ENCODE measurements at places on chromosomes 3 and 15.

DNA sequence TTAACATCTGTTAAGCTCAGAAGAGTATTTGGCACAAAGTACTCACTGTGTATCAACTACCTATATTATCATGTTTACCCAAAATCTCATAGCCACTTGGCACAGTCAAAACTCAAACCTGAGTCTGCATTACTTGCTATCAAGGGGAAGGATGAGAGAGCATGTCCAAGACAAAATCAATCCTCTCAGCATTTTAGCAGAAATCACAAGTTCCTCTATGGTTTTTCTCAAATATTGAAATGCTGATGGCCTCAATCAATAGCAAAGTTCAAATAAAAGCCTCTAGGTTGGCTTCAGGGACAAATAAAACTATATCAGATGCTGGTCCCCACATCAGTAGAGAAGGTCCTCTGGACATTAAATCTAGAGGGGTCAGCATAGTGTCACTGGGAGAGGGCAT, 14.3 kb downstream of the TBC1D2B start:
- DNase-seq: no peak

DNA sequence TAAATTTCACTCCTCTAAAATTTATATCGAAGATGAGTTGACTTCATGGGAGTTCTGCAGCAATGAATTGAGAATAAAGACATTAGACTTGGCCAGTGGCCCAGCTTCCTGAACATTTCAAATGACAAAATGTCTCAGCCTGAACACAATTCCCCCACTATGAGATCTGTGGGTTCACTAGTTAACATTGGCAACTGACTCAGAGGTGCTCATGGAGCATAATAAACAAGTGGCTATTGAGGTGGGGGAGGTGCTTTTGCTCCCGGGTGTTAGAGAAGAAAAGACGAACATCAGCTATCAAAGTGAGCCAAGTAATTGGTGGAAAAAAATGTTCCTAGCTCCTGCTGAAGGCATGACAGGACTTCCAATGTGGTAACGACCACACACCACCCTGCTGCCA, 6.3 kb downstream of the ATP13A4 start:
- no peak for DNase-seq

DNA sequence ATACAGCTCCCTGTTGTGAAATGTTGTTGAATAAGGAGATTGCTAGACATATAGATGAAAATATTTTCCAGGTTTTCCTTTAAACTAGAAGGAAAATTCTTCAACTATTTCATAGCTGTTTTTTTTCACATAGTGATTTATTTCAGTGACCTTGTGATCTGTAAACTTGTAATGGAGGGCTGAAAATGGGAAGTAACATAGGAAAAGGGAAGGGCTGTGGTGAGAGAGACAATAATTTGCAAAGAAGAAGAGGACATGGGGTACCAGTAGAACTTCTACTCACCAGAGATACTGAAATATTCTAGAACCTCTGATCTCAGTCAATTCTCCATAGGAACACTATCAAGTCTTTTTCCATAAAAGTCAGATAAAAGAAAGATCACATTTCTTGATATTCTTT, 60.4 kb downstream of the PLS1 start:
- no peak for DNase-seq

DNA sequence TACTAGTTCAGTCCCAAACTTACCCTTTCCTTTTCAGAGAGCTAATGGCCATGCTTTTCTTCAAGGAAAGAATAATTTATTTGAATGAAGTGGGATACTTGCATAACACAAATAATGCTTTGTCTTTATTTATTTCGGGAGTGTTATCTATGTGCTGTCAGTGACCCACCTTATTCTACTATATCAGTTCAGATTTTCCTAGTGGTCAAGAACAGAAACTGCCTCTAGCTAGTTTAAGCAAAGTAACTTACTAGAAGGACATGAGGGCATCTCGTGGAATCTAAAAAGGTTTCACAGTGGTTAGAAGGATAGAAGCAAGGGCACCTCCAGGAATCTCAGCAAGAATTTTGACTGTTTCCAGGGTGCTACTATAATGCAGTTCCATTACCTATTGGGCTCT, 3.8 kb upstream of the TIMMDC1 start:
- peak; percentile 2 for DNase-seq

DNA sequence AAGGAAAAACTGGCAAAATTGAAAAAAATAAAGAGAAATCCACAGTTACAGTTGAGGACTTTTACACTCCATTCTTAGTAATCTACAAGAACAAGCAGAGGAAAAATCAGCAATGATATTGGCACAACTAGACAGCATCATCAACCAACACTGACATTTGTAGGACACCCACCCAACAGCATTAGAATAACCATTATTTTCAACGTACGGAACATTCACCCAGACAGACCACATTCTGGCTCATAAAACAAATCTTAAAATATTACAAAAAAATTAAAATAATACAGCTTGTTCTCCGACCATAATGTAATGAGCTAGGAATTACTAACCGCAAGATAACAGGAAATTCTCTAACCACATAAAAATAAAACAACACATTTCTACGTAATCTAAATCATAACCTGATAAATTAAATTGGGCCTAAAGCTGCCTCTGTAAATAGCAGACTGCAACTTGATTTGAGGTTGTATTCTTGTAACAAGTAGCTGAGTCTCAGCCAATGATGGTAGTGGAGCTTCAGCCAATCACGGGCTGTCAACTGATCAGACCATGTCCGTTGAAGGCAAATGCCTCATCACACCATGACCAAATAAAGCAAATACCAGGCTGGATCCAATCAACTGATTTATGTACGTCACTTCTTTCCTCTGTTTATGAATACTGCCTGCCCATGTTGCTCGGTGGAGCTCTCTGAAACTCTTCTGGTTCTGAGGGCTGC, 9.2 kb downstream of the PLSCR4 start:
- DNase-seq: peak; percentile 86

DNA sequence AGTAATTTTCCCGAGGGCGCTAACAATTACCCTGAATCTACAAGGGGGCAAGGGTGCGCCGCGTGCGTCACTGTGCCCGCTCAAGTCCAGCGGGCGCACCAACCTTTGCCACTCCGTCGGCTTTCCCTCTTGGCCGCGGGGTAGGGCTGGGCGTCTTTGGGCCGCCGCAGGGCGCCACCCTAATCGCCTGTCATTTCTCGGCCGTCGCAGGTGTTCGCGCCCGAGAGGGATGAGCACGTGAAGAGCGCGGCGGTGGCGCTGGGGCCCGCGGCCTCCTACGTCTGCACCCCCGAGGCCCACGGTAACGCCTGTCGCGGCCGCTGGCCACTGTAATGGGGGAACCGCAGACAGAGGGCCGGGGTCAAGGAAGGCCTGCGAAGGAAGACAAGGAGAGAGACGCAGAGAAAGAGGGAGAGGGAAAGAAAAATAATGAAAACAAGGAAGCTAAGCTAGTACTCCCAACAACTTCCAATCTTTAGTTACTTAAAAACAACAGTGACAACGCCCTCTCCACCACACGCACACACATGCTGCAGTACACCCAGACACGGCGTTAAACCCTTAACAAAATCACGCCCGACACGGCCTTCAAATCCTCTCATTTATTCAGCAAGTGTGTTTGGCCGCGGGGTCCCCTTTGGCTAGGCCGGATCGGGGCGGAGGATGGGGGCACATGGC, 3.8 kb downstream of the SKOR1 start:
- DNase-seq: no peak

DNA sequence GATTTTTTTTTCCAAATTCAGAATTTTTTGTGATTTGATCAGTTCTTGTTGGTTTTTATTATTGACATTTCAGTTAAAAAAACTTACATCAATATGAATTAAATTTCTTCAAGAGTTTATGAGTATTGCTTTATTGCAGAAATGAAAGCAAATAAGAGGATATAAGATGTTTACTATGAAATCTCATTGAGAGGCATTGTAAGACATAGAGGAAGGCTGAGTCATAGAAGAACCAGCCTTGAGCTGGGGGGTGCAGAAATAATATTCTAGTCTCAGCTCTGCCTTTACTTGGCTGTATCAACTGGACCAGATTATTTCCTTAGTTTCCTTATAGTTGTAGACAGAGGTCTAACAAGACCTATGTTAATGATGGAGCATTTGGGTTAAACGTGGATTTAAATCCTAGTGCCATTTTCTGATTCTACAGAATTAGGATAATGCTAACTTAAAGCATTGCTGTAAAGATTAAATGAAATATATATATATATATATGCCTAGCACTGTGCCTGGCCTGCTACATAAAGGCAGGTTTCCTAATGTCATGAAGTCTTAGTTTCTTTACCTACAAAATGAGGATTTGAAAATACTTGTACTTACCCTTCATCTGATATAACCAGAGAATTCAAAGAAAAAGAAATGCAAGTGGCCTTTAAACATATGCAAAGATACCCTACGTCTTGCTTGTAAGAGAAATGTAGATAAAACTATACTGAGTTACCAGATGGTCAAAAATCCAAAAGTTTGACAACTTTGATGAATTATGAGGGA, 7.3 kb downstream of the FAM98B start:
- peak; percentile 61 for DNase-seq

DNA sequence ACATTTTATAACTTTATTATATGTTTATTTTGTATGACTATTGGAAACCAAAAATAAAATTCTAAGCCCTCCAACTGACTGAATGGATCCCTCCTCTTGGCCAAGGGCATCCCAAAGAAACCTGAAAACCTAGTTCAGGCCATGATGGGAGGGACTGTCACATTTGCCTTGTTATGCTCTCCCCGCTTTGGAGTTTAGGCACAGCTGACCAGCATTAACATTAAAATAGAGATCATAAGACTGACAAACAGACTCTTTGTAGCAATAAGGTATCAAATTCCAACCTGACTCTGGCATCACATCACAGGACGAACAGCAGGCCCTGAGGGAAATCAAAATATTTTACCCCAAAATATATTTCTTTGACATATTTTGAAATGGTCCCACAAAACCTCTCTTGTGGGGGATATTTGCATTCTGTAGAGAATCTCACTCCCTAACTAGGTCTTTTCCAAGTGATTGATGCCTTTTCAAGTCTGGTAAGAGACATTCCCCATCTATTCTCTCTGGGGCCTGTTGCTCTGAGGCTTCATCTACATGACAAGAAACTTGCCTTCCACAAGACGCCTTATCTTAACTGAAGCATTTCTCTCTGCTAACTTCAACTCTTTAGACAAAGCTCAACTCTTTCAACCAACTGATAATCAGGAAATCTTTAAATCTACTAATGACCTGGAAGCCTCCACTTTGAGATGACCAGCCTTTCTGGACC, 81.8 kb upstream of the PRR23E start:
- DNase-seq: no peak

GRCh38 chr3:138768125-138768524, 66.6 kb downstream of the PIK3CB start:
- no peak for DNase-seq

DNA sequence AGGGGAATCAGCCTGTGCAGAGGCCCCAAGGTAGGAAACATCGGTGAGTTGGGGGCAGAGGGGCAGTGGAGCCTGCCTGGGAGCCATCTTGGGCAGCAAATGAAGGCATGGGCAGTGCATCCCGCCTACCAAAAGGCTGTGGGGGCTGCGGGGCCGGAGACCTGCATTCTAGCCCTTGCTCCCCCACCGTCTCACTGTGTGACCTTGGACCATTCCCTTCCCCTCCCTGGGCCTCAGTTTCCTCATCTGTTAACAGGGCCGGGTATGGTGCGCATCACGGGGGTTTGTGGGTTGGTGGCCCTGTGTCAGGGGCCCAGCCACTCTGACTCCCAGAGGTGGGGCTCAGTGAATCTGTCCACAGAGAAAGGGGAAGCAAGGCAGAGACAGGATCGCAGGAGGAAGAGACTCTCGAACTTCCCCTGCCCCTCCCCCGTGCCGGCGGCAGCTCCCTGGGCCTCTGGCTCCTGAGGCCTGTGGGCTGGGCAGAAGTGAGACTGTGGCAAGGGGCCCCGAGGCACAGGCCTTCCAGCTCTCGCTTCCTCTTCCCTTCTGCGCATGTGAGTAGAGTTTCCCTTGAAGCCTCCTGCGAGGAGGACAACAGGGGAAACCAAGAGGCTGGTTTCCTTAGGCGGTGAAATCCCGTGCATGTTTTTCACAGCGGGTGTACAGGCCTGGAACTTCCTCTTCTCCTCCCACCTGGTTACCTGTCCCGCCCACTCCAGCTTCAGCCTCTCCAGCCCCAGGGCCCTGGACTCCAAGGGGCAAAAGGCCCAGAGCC, 42.9 kb downstream of the IDH2 start:
- DNase-seq: no peak

DNA sequence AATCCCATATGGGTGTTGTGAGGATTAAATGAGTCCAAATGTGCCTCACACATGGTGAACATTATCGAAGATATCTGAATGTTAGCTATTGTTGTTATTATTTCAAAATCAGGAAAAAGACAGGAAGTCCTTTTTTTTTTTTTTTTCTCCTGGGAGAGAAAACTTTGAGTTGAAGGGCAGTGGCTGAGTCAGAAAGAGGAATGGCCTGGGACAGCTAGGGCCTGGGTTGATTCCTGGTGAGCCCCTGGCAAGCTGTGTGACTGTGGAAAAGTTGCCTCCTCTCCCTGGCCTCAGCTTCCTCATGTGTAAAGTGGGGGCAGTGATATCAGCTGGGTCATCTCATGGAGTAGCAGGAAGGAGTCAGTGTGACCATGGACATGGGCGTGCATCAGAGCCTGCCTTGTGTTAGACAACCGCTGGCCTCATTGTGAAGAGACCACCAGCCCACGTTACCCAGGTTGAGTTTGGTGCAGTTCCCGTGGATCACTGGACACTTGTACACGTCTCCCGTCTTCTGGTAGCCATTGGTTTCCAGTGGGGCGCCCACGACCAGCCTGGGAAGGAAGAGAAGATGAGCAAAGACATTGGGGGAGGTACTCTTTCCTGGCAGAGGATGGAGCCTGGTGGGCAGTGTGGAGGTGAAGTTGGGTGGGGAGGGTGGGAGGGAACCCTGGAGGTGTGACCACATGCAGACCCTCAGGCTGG, 63.1 kb downstream of the ITGA11 start:
- DNase-seq: peak; percentile 74
